ENCODE measurements at places on chromosomes 7 and 10. TPM values are rescaled to one million over a fixed set of nuclear protein-coding genes. Genes with fewer than 3 reads are reported as not detected.

The PRF1 gene
- total RNA-seq = not detected

The FAM24B gene
- total RNA-seq = 14.2 TPM

The VENTX gene
- total RNA-seq = not detected

The TBC1D12 gene
- total RNA-seq = 4.5 TPM

The CALML5 gene
- not detected for total RNA-seq

The ELFN1 gene
- total RNA-seq = 0.55 TPM

The CLRN3 gene
- not detected for total RNA-seq

The MOGAT3 gene
- total RNA-seq = not detected

The VSTM4 gene
- 0.50 TPM for total RNA-seq

Data from A549 treated with CpdA at 1 μM for 4 hours (cell line).